Bronchial smooth muscle cell (primary cell): ENCODE measurements at places on chromosomes 11 and 22. TPM values are rescaled to one million over a fixed set of nuclear protein-coding genes. Genes with fewer than 3 reads are reported as not detected.

RFPL1 gene
- total RNA-seq, result not detected in 2 replicates

ADM gene
- 183 and 196 TPM in 2 replicates for total RNA-seq

MUC6 gene
- total RNA-seq, result not detected in 2 replicates

BRSK2 gene
- 0.16 and 0.86 TPM in 2 replicates for total RNA-seq

ANO5 gene
- not detected in 2 replicates for total RNA-seq

PTPRCAP gene
- total RNA-seq, result under 0.01 TPM in 1 of 2 replicates, not detected in the other

FOLH1 gene
- not detected in 2 replicates for total RNA-seq

DNAL4 gene
- total RNA-seq, result 12.0 and 16.2 TPM in 2 replicates

CCDC89 gene
- 7.1 and 8.7 TPM in 2 replicates for total RNA-seq

SYT9 gene
- total RNA-seq, result not detected in 2 replicates

PANX2 gene
- total RNA-seq, result 0.16 and 0.52 TPM in 2 replicates

HORMAD2 gene
- 0.16 TPM in 1 of 2 replicates, not detected in the other for total RNA-seq

NNMT gene
- 133 and 234 TPM in 2 replicates for total RNA-seq

SYT12 gene
- under 0.01 and 0.16 TPM in 2 replicates for total RNA-seq

SGSM1 gene
- total RNA-seq, result not detected in 2 replicates

TNNI2 gene
- not detected in 2 replicates for total RNA-seq

CATSPER1 gene
- under 0.01 TPM in 1 of 2 replicates, not detected in the other for total RNA-seq

RFPL3 gene
- total RNA-seq, result not detected in 2 replicates

POU2AF3 gene
- total RNA-seq, result 0.26 TPM in 1 of 2 replicates, not detected in the other

OR52E8 gene
- not detected in 2 replicates for total RNA-seq

C22orf31 gene
- not detected in 2 replicates for total RNA-seq

ACR gene
- not detected in 2 replicates for total RNA-seq

PRG2 gene
- total RNA-seq, result not detected in 2 replicates

KCTD14 gene
- 0.32 and 0.43 TPM in 2 replicates for total RNA-seq

ASRGL1 gene
- 0.09 and 0.32 TPM in 2 replicates for total RNA-seq
